ENCODE measurements at places on chromosomes 5 and 9.

- no peak for DNase-seq
Observed at GRCh38 chr9:116303270-116303669, 149.7 kb downstream of the PAPPA start.

GRCh38 chr9:113998114-113998513, 80.0 kb downstream of the AMBP start:
- DNase-seq = no peak

GRCh38 chr9:107632216-107632615, 142.6 kb upstream of the KLF4 start:
- DNase-seq = no peak

GRCh38 chr5:44387406-44387805, 1.8 kb downstream of the FGF10 start:
- no peak for DNase-seq

DNA sequence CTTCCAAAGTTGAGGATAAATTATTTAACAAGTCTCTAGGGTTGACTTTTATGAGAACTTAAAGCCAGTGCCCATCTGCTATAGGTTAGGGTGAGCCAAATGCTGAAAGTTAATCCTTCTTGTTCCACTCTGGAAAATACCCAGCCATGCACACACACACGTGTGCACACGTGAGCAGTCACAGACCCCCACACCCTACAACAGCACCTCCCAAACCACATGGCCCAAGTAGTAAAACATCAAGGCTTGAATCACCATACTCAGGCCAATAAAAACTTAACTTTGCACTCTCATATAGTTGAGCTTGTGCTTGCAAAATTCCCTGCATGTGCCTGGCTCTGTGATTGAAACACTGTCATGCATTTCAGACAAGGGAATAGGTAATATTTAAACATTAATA, 467.6 kb downstream of the ARHGEF28 start:
- DNase-seq = no peak

GRCh38 chr5:69129413-69129812, 35.6 kb downstream of the SLC30A5 start:
- no peak for DNase-seq

DNA sequence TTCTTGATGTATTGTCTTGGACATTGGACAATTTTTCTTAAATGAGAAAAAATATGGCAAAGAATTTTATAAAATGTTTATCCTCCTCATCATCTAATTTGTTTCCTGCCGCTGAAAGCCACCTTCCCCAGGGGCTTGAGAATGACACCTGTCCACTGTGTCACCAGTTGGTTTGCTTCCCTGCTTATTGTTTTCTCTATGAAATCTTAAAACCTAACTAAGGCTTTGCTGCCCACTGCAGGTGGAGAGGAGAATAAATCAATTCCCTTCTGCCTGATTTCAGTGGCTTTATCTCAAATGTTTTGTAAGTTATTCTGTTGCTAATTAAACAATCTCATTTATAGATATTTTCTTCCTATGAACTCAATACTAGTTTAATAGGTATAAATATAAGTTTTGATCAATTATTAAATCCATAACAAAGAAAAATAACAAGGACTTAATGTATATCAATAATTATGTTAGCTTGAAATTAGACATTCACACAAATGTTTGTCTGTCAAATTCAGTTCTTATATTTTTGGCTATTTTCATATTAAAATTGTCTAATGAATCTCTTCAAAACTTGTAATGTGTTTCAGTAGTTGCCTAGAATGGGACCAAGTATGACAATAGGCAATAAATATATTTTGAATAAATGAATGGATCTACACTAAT, 822.5 kb downstream of the PTPRD start:
- no peak for DNase-seq

DNA sequence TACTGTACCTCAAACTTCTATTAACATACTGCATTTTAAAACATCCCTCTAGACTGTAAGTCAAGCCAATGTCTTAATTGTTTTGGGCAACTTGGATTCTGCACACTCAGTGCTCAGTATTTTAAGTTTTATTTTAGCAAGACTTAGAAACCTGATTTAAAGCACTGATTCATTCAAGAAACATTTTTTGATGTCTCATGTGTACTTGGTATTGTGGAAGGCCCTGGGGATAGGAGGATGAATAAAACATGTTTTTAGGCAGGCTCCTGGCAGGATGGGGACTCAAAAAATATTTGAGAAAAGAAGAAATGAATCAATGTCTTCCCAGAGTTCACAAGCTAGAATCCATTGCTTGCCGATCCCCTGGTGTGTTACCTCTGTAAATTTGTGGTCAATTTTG, 334.0 kb upstream of the PUM3 start:
- no peak for DNase-seq

- DNase-seq = no peak
Observed at GRCh38 chr5:76799588-76799987, 19.2 kb upstream of the F2RL1 start.

GRCh38 chr5:73606206-73606753, 19.7 kb upstream of the ARHGEF28 start:
- DNase-seq = no peak

- no peak for DNase-seq
Observed at GRCh38 chr5:171924493-171925122, 81.8 kb downstream of the FBXW11 start.

- DNase-seq = no peak
Observed at GRCh38 chr5:142878638-142879037, 108.5 kb downstream of the ARHGAP26 start.

GRCh38 chr9:8705861-8706260, 906.3 kb upstream of the DMAC1 start:
- DNase-seq = no peak

DNA sequence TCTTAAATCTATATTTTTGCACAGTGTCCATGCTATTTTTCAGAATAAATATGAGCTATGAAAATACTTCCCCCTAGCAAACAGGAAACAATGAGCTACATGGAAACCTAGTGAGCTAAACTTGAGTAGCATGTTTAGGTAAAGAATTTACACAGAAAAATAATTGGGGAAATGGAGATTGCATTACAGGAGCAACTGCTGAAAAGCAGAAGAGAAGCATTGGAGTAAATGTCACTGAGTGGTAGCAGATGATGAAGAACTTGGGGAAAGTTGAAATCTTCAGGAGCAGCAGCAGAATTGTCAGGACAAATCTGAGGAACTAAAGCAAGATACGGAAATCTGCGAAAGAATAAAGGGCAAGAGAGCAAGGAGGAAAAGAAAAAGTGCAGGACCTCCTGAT, 610.3 kb downstream of the TLE1 start:
- DNase-seq = no peak

DNA sequence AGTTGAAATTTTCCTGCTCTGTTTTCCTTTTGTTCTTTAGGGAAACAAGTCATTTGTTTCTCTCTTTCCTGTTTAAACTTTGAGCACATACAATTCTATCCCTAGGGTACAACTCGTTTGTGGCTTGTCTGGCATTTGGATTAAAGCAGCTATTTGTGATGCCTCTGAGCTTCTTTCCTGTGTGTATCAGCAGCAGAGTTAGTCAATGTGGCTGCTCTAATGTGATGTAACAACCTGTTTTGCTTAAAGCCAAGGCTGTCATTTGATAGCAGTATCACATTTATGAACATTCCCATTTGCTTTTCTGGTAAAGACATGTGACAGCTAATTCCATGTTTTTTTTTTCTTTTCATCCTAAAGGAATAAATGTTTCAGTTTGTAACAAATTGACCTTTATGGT, 314.3 kb upstream of the CHD1 start:
- no peak for DNase-seq

DNA sequence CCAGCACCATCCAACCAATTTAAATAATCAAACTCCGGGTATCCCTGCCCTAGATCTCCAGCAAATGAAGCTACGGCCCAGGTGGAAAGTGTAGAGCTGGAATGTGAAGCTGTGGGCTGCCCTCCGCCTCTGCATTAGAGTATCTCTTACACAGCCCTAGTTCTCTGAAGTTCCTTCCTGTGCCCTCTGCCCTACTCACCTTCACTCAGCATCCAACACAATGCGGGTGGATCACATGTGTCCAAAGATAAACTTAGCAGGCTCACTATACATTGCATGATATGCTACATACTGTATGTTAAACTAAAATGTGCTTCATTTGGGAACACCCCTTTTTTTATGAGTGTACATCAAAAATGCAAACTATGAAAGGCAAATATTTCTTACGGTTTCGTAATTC, 70.0 kb upstream of the RAD23B start:
- no peak for DNase-seq

GRCh38 chr5:151772846-151773561, 1.2 kb downstream of the G3BP1 start:
- no peak for DNase-seq

- DNase-seq = no peak
Observed at GRCh38 chr5:163916861-163917260, 411.4 kb downstream of the MAT2B start.

- no peak for DNase-seq
Observed at GRCh38 chr5:77957931-77958521, 181.9 kb upstream of the TBCA start.

DNA sequence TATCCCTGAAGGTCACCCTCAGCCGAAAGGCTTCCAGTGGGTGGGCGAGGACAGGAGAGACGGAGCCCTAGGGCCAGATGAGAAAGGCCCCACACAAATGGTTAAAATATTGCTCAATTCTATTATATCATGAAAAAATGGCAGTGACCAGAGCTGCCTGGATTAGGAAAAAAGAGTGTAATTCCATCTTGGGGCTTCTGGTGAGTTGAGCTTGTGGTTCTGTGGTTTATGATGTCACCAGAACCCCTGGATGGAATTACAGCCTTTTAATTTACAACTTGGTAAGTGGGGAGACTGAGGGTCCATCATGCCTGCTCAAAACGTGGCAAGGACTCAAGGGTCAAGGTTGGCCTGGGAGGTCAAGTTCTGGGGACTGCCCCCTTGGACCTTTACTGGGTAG, 55.5 kb upstream of the STC2 start:
- no peak for DNase-seq

DNA sequence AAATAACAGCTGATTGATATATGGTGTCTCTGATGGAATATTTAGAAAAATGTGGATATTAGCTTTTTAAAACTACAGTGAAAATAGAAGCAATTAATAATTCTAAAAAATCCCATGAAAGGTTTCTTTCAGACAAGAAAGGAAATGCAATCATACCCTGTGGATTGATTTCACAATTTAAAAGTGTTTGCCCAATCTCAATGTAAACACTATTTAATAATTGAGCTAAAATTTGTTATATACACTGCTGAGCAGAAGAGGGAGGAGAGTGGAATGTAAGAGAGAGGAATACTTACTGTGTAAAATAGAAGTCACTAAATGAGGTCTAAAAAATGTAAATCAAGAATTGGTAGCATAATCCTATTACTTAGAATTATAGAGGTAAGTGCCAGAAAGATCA, 76.9 kb downstream of the FEM1C start:
- DNase-seq = no peak

DNA sequence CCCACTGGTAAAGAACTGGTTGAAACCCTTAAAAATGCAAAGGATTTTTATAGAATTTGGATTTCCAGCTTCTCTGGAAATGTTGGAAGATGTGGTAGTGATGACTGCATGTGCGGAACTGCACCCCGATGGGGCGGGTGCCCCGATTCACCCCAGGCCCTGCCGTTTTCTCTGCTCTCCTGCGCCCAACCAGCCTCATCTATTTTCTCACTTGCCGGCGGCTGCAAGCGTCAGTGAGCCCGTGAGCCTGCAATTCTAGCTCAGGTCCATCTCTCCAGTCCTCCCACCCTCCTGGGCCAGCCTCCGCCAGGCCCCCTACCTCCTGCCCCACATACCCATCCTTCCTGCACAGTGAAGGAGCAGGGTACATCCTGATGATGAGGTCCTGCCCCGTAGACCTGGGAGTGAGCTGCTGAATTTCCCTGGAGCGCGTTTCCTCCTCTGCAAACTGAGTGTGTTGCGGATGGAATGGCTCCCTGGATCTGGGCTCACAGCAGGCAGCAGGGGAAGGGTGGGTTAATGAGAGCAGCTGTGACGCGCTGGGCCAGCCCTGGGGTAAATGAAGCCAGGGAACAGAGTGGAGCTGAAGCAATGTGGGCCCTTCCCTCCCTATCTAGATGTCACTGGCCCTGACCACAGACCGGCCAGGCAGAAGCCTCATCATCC, 45.9 kb upstream of the PHYKPL start:
- DNase-seq = no peak

- DNase-seq = no peak
Observed at GRCh38 chr9:131712151-131712716, 27.6 kb downstream of the RAPGEF1 start.

GRCh38 chr5:75729321-75729720, 12.1 kb upstream of the POC5 start:
- DNase-seq = no peak

- DNase-seq = no peak
Observed at GRCh38 chr5:113017881-113018635, 41.5 kb downstream of the DCP2 start.

GRCh38 chr5:148387325-148387724, 3.6 kb downstream of the FBXO38 start:
- no peak for DNase-seq

GRCh38 chr5:5533927-5534326, 111.5 kb downstream of the ICE1 start:
- DNase-seq = no peak

DNA sequence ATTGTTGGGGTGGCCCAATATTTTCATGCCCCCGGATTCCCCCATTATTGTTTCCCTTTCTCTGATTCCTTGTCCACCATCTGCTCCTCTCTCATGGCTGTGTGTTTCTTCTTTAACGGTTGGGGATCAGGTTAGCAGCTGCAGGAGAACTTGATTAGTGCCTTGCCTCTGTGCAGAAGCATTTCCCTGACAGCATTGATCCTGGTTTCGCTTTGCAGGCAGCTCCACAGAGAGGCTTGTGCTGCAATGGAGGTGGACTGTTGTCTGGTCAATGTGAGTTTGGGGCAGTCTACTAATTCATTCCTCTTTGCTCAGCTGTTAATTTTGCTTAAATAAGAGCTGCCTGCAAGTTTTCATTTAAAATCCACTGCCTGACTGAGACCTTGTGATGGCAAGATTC, 32.5 kb upstream of the SSBP2 start:
- DNase-seq = no peak

DNA sequence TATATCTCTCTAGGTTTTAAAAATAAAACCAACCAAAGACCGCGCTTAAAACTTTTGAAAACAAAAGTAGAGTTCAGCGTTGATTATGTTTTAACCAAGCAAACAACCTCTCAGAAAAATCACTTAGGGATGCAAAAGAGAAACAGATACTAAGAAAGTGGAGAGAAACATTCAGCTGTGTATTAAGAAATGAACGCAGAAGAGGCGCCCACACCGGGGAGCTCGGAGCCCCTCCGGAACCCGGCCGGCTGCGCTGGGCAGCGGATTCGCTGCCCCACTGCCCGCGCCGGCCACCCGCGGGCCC, 1.4 kb downstream of the PITX1 start:
- DNase-seq = no peak

- DNase-seq = no peak
Observed at GRCh38 chr5:144206141-144206540, 35.5 kb downstream of the KCTD16 start.

DNA sequence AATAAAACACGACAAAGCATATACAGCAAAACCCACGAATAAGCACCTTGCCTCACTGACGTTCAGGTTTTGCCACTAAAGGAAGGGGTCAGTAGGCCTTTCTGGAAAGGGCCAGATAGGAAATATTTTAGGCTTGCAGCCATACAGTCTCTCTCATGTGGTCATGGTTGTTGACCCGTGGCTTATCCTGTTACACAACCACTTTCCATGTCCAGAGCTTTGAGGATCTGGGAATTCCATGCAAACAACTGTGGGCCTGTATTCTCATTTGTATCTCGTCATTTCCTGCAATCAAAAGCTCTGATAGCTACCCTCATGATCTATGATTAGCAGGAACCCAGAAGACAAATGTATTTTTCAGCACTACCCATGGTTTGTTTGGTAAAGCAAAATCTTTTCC, 108.3 kb downstream of the DRD1 start:
- no peak for DNase-seq
